ENCODE measurements at places on chromosomes 2 and 18. TPM values are rescaled to one million over a fixed set of nuclear protein-coding genes. Genes with fewer than 3 reads are reported as not detected.

SCYGR8 gene
- not detected for total RNA-seq

GKN1 gene
- total RNA-seq: not detected

DNA sequence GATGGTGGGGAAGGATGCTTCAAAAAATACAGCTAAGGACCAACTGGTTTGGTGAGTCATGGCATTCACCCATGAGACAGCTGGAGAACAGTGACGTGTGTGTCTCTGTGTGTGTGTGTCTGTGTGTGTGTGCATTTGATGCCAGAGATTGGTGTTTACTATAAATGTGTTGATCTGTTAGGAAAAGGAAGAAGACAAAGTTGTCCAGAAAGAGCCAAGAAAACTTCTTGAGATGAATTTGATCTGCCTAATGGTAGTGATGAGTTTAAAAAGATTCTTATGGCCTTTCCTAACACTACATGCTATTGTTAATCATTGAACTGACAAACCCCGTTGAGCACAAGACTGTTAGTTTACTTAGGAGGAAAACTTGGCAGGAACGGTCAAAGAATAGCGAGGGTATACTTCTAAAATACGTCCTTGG lies 36.4 kb upstream of the IL1R1 start:
- no peak for DNase-seq
- no peaks in the 10 kb centered on the region for H3K36me3 ChIP-seq
- H3K4me3 ChIP-seq: no peak overlapping the region
- no peaks in the 10 kb centered on the region for H3K27me3 ChIP-seq

DNA sequence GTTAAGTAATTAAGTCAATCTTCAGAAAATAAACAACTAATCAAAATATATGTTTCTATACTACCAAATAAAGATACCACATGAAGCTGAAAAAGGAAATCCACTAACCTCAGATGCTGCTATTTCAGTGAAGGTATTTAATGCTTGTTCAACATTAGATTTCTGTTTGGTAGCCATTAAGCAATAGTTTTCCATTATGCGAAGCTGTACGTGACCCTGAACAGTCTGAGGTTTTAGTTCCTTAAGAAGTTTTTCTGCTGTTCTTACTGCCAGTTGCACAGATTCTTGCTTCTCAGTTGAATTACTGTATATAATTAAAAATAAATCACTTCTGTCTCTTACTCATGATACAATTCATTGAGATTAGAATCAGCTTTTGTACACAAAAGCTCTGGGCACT lies 65.4 kb downstream of the TTC21B start:
- H3K4me3 ChIP-seq: no peak overlapping the region
- H3K27ac ChIP-seq: no peak overlapping the region
- peaks cover 48% of the 10 kb centered on the region for H3K36me3 ChIP-seq

- no peaks in the 10 kb centered on the region for H3K27me3 ChIP-seq
- H3K4me1 ChIP-seq: peaks cover 7% of the 10 kb centered on the region
- DNase-seq: no peak
Measured at GRCh38 chr2:21269382-21269781, 145.6 kb downstream of the TDRD15 start.
